ENCODE measurements at places on chromosomes 3 and 15.

DNA sequence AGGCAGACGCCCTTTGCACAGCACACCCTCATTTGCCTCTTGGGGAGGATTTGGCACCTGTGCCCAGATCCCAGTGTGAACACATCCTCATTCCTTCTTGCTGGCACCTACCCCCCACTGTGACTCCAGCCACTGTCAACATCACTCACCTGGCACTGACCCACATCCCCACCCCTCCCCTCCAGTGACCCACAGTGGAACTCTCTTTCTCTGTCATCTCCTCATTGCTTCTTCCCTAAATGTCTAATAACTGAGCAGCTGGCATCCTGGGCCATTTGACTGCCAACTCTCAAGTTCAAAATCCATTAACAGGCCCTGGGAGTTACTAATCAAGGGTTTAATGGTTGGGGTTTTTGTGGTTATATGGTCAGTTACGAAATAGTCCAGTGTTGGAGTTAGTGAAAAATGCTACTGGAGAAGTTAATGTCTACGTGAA lies 14.4 kb downstream of the SNAPC5 start:
- DNase-seq, result no peak

GRCh38 chr3:109047366-109047765 lies 70.6 kb downstream of the MORC1 start:
- DNase-seq, result no peak

- no peak for DNase-seq
These were observed 739 bp downstream of the SNRPN start for GRCh38 chr15:24955531-24955921.

DNA sequence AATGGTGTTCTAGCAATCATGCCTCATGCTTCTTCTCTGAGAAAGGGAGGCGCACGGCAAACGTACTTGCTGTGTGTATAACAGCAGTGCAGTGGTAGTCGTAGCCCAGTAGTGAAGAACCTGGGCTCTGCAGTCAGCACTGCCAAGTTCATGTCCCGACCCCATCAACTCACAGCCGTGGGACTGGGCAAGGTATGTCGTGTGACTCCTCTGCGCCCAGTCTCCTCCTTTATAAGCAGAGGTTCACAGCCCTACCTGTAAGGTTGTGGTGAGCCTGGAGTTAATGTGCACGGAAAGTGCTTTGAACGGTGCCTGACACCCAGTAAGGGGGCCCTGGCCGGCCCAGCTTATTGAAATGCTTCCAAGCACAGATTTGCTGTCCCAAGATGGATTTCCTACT lies 26.6 kb downstream of the EHD4 start:
- no peak for DNase-seq

DNA sequence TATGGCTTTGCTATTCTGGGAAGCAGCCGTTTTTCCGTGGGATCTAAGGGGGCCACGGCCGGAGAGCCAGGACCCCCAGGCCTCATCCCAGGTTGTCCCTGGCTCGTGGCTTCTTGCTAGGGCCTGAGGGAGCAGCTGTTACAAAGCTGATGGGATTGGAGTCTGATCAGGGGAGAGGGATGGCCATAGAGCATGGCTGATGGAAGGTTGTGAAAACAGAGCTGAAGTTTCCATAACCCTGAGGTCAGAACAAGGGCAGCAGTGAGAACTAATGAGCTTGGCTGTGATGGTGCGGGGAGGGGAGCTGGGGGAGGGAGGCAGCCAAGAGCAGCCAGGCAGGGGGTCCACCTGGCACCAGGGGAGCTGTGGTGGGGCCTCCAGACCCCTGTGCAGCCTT lies 63.0 kb downstream of the LINGO1 start:
- DNase-seq, result no peak

DNA sequence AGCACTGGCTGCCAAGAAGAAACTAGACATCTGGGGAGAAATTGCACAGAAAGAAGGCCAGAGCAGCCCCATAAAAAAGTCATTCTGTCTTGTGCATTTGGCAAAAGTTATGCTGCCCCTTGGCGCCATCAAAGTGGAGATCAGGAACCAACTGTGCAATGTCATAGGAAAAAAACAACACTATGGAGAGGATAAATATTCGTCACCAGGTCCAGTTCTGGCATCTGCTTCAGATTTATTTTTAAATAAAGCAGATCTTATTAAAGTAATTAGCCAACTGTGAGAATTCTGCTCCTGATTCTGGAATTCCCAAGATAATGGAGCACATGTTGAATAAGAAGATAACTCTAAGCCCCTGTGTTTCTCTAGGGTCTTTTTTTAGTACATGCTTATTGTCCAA lies 500.0 kb upstream of the IL12A start:
- no peak for DNase-seq

DNA sequence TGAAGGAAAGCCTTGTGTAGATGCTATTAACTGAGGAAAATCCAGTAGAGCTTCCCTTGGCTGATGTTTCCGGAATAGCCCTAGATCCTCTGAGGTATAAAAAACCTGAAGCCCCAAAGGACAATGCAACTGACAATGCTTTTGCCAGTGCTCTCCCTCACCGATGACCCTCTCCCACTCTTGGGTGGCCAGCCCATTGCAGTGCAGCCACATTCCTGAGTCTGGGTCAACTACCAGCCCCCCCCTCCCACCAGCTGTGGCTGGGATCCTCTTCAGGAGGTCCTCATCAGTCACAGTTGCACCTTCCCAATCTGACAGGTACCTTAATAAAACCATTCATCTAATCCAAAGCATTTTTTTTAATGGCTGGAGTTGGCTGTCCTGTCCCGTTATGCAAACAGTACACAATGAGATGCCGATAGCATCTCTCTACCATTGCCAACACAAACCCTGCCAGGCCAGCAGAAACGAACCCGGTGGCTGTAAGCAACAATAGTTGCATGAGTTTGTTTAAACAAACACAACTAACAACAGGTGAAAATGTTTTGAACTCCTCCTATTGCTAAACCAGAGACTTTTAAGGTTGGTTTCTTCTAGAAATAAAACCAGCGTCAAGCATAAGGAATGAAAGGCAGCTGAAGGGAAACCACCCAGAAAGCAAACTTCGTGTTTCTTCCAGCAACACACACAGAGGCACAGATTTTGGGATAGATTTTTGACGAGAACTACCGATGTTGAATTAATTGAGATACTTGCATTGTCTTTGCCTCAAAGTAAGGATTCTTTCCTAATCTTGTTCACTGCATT lies 128.3 kb upstream of the ARHGEF3 start:
- no peak for DNase-seq

DNA sequence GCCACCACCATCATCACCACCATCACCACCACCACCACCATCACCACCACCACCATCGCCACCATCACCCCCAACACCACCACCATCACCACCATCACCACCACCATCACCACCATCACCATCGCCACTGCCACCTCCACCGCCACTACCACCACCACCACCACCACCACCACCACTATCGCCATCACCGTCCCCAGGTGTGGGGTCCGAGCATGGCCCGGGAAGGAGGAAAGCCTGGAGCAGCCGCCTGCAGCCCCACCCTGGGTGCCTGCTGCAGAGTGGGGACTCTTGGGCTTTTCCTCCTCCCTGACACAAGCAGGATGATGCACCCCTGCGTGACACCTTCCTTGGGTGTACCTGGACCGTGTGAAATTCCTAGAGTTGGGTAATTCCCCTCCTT lies 43.9 kb downstream of the MUC4 start:
- DNase-seq, result no peak

- DNase-seq, result no peak
These were observed at the start of gene CHRNA7 for GRCh38 chr15:32029862-32030781. Gene CHRNA7, plus strand, starts transcription at chr15:32030515. Its CDS starts 80 bp downstream, at chr15:32030595.

DNA sequence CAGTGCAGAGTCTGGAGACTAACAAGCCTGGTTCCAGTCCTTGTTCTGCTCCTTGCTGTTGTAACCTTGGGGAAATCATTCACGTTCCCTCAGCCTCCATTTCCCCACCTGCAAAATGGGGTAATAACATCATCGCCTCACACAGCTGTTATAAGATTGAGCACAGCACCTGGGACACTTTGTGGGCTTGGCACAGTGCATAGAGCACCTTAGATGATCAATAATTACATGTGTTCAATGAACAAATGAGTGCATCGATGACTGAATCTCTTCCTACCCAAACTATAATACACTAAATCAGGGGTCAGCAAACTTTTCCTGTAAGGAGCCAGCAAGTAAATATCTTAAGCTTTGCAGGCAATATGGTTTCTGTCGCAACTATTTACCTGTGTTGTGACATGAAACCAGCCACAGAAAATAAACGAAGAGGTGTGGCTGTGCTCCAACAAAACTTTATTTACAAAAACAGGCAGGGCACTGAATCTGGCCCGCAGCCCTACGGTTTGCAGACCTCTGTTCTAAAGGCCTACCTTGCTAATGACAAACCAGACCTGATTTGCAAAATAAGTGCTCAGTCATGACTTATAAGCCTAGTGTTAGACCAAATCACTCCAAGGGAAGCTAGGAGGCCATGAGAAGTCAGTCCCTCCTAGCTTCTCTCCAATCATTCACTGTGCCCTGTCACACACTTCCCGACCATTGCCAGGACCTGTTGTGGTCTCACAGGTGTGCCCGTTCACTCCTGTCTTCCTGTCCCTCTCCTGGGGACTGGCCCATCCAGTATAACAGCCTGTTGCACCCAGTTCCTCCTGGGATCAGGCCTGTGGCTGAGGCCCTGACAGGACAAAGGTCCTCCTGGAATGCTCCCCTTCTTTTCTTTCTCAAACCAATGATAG lies 149.4 kb upstream of the WNT5A start:
- DNase-seq, result no peak

GRCh38 chr3:34268032-34268709 lies 469.7 kb downstream of the PDCD6IP start:
- no peak for DNase-seq

DNA sequence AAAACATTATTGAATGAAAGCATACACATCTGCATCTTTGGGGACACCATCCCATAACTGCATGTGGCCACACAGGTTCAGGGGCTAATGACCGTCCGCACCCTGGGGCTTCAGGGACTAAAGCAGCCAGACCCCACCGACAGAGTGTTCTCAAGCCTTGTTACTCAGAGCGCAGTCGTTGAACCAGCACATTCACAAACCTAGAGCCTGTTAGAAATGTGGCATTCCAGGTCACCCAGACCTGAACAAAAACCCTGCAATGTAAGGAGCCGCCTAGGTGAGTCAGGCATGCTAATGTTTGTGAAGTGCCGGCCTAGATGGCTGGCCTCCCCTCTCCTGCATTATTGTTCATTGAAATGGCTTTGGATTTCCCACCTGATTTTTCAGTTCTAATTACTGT lies 52.3 kb upstream of the HACD2 start:
- no peak for DNase-seq

GRCh38 chr15:65201918-65202317 lies 9.4 kb downstream of the CILP start:
- DNase-seq, result no peak
